ENCODE measurements at places on chromosomes 3 and 15.

- DNase-seq: no peak
These were observed 220.2 kb upstream of the COL8A1 start for GRCh38 chr3:99418209-99418635.

DNA sequence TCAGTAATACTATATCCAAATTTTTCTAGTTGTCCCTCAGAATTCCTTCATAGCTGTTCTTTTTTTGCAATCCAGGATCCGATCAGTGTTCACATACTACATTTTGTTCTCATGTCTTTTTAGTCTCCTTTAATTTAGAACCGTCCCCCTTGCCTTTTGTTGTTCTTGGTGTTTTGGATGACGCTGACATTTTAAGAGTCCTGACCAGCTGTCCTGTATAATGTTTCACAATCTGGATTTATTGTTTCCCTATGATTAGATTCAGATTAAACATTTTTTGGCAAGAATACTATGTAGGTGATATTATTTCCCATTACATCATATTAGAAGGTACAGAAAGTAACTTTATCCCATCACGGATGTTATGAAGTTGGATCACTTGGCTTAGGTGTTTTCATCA lies 11.4 kb downstream of the TUBGCP4 start:
- DNase-seq: no peak

DNA sequence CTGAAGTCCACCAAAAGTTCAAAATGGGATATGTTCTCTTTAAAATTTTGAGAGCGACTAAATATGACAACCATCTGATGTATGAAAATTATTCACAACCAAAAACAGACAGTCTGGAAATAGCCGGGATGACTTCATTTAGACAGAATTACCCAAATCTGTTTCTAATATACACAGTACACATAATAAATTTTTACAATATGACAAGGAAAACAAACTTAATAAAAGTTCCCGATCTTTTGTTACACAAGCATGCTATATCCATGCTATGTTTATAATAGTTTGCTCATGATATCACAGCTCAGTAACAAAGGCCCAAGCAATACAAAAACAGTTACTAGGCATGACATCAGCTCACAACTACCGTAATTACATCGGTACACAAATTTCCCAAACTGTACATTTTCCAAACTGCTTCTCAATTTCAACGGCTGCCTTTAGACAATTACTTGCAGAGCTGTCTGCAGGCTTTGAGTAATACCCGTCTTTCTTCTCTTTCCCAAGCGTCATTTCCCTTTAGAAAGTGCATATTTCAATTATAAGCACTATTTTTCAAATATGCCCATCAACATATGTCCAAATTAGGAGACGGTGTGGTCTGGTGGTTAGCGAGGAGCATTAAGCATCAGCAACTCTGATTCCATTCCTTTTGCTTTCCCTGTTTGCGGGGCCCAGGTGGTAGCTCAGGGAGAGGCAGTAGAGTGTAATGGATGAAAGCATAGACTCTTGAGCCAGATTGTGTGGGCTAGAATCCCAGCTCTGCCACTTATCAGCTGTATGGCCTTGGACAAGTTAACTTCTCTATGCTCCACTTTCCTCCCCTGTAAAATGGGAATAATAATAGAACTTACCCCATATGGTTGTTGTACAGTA lies 481.2 kb downstream of the FOXP1 start:
- no peak for DNase-seq

GRCh38 chr15:31238906-31239305 lies 87.7 kb upstream of the KLF13 start:
- no peak for DNase-seq

GRCh38 chr3:14880447-14881106 lies 61.8 kb downstream of the FGD5 start:
- DNase-seq: no peak

DNA sequence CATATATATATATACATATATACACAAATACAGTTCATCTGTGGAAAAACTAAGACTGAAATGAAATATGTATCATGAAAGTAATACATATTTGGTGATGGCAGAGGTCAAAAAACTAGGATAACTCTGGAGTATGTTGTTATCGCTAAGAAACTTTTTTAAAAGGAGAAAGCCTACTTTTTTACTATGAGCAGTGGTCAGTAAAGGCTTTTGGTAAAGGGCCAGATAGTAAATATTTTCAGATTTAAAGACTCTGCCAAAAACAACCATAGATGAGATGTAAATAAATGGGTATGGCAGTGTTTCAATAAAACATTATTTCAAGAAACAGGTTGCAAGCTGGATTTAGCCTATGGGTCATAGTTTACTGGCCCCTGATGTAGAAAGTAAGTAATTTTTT lies 93.8 kb upstream of the TGFBR2 start:
- no peak for DNase-seq

GRCh38 chr3:55453886-55454496 lies 33.1 kb downstream of the WNT5A start:
- no peak for DNase-seq

DNA sequence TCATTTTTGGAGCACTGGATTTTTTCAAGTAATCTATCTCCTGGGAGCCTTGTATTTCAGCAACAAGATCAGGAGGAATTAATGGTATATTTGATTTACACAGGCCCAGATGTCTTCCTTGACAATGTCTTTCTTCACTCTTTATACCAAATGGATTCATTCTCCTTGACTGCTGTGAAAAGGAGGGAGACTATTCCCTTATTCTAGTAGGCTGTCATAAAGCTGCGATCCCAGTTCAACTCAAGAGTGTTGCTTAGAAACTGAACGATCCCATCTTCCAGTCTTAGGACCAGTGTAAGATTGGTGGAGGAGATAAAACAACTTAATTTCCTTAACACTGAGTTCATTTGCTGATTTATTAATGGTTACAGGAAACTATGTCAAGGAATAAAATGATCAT lies 119.4 kb upstream of the ROBO1 start:
- no peak for DNase-seq

- no peak for DNase-seq
These were observed 24.1 kb downstream of the SV2B start for GRCh38 chr15:91124132-91124531.

GRCh38 chr3:159390656-159391212 lies 588.9 kb downstream of the MFSD1 start:
- no peak for DNase-seq

DNA sequence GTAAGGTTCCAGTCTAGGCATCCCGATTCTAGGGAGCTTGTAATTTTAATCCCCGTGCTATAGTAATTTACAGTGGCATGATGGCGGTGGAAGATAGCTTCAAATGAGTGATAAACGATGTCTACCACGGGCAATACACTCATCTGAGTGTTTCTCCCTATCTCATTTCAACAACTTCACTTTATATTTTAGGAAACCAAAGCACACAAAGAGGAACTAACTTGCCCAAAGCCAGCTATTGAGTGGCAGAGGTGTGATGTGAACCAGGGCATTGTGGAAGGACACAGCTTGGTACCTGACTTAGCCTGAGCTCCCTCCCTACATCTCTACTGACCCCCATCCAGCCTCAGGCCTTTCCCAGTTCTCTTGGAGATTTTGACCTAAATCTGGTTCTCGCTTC lies 16.9 kb upstream of the FILIP1L start:
- no peak for DNase-seq

GRCh38 chr3:107599772-107600145 lies 77.0 kb downstream of the BBX start:
- DNase-seq: no peak

DNA sequence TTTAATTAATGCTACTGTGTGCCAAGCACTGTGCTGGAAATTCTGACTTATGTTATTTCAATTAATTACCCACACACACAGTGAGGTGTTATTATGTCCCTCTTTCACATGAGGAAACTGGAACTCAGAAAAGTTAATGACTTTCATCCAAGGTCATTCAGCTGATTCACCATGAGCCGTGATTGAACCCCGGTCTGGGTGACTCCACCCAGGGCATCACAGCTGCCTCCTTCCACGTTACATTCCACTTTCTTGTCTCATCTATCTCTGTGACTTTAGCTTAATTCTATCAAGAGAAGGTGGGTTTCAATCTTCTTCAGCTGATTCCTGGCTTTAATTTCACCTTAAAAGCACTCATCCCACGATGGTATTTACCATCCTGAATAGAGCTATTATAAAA lies 16.3 kb downstream of the SRGAP3 start:
- DNase-seq: no peak

- DNase-seq: no peak
These were observed 72.6 kb downstream of the REC114 start for GRCh38 chr15:73515527-73515926.

DNA sequence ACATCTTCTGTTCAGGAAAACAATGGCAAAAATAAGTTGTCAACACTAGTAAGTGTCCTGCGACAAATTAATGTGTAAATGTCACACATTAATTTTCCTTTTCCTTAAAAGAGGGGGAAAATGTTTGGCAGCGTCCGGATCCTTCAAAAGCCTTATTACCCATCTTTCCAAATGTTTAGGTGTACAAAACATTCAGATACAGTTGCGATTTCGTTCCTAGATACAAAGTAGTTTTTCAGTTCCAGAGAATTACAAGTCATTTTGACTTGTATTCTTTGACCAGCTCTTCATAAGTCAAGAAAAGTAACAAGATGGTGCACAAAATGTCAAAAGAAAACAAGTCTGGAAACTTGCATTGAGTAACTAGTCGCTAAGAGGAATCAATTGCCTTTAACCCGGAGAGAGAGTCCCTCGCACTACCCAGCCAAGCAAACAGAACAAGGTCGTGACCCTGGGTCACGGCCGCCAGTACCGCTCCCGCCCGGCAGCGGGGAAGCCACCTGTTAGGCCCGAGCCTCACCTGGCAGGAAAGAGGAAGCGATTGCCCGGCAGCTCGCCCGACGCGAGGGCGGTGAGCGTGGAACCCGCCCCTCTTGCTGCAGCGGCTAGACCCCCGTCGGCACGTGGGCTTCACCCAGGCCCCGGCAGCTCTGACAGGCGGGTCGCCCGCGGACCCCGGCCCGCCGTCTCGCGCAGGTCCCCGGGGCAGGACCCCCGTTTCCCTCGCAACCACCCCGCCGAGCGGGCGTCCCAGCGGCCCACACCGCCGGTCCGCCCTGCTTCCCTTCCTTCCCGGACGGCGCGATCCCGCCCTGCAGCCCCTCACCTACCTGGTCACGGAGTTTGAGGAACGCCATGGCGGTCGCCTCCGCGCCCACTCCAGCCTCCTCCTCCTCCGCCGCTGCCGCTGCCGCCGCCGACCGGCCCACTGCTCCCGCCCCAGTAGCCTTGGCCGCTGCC lies 61.0 kb upstream of the ANKRD28 start:
- no peak for DNase-seq

DNA sequence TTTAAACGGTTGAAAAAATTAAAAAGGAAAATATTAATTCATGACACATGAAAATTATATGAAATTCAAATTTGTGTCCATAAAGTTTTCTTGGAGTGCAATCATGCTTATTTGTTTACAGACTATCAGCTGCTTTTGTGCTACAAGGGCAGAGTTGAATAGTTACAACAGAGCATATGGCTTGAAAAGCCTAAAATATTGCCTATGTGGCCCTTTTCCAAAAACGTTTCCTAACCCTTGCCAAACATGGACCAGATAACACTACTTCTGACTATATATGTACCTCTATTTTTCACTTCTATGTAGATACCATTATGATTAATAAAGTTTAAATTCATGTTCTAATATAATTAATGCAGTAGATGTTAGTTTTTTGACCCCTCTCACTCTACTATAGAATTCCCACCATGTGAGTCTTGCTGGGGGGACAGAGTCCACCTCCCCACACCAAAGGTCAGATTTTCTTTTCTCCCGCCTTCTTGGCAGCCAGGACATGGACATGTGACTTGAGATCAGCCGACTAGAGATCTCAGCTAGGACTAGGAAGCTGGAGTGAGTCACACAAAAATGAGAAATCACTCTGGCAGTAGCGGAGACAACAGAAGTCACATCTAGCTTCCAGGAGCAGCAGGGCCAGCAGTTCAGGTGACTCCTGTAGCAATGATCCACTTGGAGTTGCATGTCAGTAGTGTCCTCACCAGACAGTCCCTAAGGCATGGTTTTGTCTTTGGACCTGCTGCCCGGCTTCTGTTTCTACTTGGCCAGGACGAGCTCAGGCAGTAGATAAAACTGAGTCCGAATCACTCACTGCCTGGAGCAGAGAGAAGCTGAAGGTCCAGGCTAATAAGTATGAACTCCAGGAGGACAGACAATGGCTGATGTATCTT lies 22.4 kb downstream of the CIAO2A start:
- DNase-seq: no peak

- DNase-seq: no peak
These were observed at the start of gene PRKCD for GRCh38 chr3:53160660-53161449. TSS of gene PRKCD (plus strand) at chr3:53161209. CDS start at chr3:53178423, 17,214 bp downstream.

DNA sequence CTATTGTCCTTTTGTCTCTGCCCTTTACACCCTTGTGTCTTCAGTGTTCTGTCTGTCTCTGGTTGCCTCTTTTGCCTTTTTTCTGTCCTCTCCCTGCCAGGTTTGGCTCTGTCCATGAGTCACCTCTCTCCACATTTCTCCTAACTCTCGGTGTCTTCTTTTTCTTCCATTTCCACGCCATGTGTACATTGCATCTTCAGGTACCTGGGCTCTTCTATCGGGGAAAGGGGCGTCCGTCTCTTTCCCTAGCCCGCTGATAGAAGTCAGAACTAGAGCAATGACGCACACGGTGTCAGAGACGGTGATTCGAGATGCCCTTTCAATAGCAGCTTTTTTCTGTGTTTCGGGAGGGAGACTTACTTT lies 641 bp downstream of the OPA1 start:
- no peak for DNase-seq

DNA sequence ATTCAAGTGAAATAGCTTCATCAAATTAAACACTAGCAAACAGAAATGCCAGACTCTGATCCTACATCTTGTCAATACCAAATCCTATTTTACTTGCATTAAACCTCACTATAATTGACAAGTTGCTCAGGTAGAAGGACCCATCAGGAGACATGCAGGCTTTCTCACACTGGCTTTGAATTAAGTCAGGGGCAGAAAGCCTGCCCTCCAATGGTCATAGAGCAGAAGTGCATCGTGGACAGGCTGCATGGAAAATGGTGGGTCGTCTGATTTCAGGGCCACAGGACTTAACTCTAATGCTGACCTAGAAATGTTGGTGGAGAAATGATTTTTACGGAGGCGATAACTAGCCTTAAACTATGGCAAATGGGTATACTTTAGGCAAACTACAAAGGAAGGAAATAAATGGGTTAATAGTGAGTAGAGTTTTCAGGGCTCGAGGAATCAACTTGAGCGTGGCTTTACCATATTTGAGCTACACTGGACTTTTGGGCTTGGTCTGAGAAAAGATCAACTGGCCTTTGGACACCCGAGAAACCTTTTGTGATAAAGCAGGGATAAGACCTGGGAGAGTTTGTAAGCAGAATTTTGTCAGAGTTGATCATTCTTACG lies 283.9 kb downstream of the GRM7 start:
- no peak for DNase-seq

Data from NCI-H187 (cell line).